Skin of body (tissue), 3 donors: ENCODE measurements at places on chromosomes 7 and 10. TPM values are rescaled to one million over a fixed set of nuclear protein-coding genes. Genes with fewer than 3 reads are reported as not detected.

Gene ELOVL3
- 33.1 TPM for total RNA-seq

Gene SPDYE3
- total RNA-seq = not detected

Gene HOXA10
- 2.8 TPM for total RNA-seq

Gene NRBF2
- total RNA-seq = 23.6 TPM

Gene HACD1
- 13.0 TPM for total RNA-seq

Gene PRSS37
- total RNA-seq = not detected

Gene SOSTDC1
- total RNA-seq = 58.9 TPM

Gene SMKR1
- 0.20 TPM for total RNA-seq

Gene TSPAN13
- total RNA-seq = 19.7 TPM

Gene BLNK
- 5.9 TPM for total RNA-seq

Gene DKK1
- total RNA-seq = 5.0 TPM

Gene GPR37
- total RNA-seq = 4.3 TPM

Gene TYW1B
- total RNA-seq = 4.5 TPM

Gene AOAH
- total RNA-seq = 5.8 TPM

Gene RSBN1L
- total RNA-seq = 35.6 TPM

Gene CDH23
- 6.3 TPM for total RNA-seq

Gene SRGN
- 153 TPM for total RNA-seq

Gene PRKRIP1
- 18.0 TPM for total RNA-seq

Gene ABCC2
- total RNA-seq = 2.1 TPM

Gene SPDYE6
- total RNA-seq = not detected

Gene DYNC1I1
- total RNA-seq = 1.1 TPM

Gene CALCR
- total RNA-seq = 0.49 TPM

Gene CFAP70
- 3.4 TPM for total RNA-seq

Gene TRIM50
- total RNA-seq = 0.20 TPM

Gene OR13A1
- total RNA-seq = 0.10 TPM

Gene ITGB8
- total RNA-seq = 27.1 TPM

Gene PRKCQ
- total RNA-seq = 2.7 TPM

Gene GIMAP1
- 1.3 TPM for total RNA-seq

Gene MKI67
- 15.4 TPM for total RNA-seq

Gene ZP3
- total RNA-seq = 0.79 TPM

Gene MIOS
- 50.0 TPM for total RNA-seq

Gene MAP3K8
- total RNA-seq = 25.5 TPM

Gene PRXL2A
- 69.5 TPM for total RNA-seq

Gene ASIC3
- total RNA-seq = 0.39 TPM

Gene CLEC2L
- 0.99 TPM for total RNA-seq

Gene CDC14C
- total RNA-seq = not detected

Gene CYP3A7
- total RNA-seq = 0.39 TPM

Gene ADCYAP1R1
- 3.9 TPM for total RNA-seq

Gene EBF3
- 19.5 TPM for total RNA-seq

Gene FAM241B
- 1.7 TPM for total RNA-seq

Gene COL17A1
- 128 TPM for total RNA-seq

Gene ASZ1
- total RNA-seq = not detected

Gene FXYD4
- total RNA-seq = not detected

Gene CRYGN
- not detected for total RNA-seq

Gene IFIT2
- 8.6 TPM for total RNA-seq

Gene RAPGEF5
- total RNA-seq = 43.9 TPM

Gene LIPN
- 8.2 TPM for total RNA-seq

Gene ARMC3
- total RNA-seq = not detected

Gene ADCY1
- total RNA-seq = 5.7 TPM

Gene RBP4
- total RNA-seq = 55.5 TPM

Gene TRIM8
- 49.2 TPM for total RNA-seq

Gene GJD4
- not detected for total RNA-seq

Gene SVIL
- 121 TPM for total RNA-seq

Gene PNLIP
- total RNA-seq = 1.4 TPM

Gene RGR
- total RNA-seq = 1.7 TPM

Gene CUBN
- 18.1 TPM for total RNA-seq

Gene TWIST1
- 39.9 TPM for total RNA-seq

Gene MYOF
- total RNA-seq = 90.4 TPM
